ENCODE measurements at places on chromosomes 11 and 22.

DNA sequence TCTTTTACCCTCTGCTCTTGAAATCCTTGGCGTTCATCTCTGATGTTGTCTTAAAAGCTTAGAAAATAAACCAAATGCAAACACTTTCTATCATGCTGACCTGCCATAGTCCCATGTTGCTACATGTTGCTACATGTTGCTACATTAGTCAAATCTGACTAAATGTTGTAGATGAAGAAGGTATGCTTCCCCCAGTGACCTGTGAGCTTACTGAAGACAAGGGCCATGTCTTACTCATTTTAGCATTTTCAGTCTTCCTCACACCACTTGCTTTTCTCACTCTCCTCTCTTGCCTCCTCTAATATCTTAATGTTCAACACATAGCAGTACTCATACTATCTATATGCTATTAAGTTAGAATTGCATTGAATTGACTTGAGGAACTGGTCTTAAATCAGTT, 346.4 kb upstream of the MTNR1B start:
- DNase-seq: no peak

GRCh38 chr11:61516675-61517572, 8.4 kb downstream of the LRRC10B start:
- DNase-seq: peak; percentile 74

DNA sequence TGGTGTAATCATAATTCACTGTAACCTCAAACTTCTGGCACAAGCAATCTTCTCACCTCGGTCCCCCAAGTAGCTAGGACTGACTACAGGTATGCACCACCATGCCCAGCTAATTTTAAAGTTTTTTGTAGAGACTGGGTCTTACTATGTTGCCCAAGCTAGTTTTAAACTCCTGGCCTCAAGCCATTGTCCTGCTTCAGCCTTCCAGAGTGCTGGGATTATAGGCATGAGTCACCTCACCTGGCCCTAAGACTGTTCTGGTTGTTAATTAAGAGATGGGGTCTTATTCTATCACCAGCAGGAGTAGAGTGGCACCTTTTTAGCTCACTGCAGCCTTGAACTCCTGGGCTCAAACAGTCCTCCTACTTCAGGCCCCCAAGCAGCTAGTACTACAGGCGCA, 52.0 kb upstream of the DEPDC7 start:
- no peak for DNase-seq

DNA sequence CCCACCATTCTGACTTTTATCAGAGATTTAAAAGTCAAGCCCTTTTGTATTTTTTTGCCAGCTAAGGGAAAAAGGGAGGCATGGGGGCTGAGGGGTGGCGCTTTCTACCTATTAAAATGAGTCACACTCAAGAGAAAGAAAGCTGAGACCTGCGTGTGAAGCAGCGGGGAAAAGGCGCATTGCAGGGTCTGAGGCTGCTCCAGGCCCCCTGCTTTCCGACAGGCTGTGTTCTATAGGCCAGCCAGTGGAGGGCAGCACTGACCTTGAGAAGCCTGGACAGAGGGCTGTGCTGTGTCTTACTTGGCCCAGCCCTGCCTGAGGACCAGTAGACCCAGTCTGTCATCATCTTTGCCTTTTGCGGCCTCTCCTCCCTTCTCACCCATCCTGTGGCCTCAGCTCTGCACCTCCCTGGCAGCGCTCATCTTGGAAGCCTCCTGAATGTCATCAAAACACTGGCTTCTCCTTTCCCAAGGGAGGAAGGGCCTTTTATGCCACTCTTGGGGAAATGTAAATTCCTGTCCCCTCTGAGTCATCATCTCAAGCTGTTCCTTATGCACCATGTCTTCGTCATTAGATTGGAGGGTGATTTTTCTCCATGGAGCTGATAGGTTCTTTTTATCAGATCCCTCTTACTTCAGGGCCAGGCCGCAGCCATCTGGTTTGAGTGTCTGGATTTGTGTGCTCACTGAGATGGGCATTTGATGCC, 12.6 kb upstream of the MAPK8IP1 start:
- DNase-seq: peak; percentile 46

DNA sequence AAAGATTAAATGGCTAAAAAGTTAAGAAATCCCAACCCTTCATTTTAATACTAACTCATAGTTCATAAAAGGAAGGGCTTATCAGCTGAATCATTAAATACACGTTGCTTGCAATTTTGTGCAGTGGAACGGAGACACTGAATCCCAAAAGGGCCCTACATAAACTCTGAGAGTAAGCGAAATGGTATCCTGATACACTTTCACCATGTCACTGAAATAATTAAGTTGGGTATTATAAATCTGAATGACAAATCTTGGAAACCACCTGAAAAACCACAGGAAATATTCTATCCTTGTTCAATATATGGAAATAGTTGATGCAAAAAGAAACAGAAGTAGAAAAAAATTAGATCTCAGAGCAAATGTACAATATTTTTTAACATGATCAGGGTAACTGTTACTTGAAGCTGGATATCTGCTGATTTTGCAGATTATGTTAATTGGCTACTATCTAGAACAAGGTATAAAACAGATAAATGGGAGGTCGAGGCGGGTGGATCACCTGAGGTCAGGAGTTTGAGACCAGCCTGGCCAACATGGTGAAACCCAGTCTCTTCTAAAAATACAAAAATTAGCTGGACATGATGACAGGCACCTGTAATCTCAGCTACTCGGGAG, 55.1 kb downstream of the MAML2 start:
- no peak for DNase-seq

Measured in activated CD8-positive, alpha-beta T cell treated with anti-CD3 and anti-CD28 coated beads for 36 hours (primary cell).